IMR-90 (cell line): ENCODE measurements at places on chromosomes 16 and 17. TPM values are rescaled to one million over a fixed set of nuclear protein-coding genes. Genes with fewer than 3 reads are reported as not detected.

The TLCD3B gene
- total RNA-seq, result not detected in 2 replicates

The HBQ1 gene
- not detected in 2 replicates for total RNA-seq

The TBC1D3B gene
- not detected in 2 replicates for total RNA-seq

The EEF2K gene
- total RNA-seq, result 9.7 and 10.3 TPM in 2 replicates

The SNAI3 gene
- total RNA-seq, result not detected in 2 replicates

The ATP1B2 gene
- not detected in 2 replicates for total RNA-seq

The HOXB13 gene
- not detected in 2 replicates for total RNA-seq

The MT1E gene
- 137 and 166 TPM in 2 replicates for total RNA-seq

The EVPLL gene
- total RNA-seq, result not detected in 2 replicates

The TP53TG3F gene
- total RNA-seq, result not detected in 2 replicates

The MYH3 gene
- 0.28 and 0.54 TPM in 2 replicates for total RNA-seq

The CRISPLD2 gene
- 35.0 and 37.5 TPM in 2 replicates for total RNA-seq

The KRT24 gene
- total RNA-seq, result not detected in 2 replicates

The DPEP1 gene
- total RNA-seq, result not detected in 2 replicates

The TMEM11 gene
- total RNA-seq, result 19.2 and 19.9 TPM in 2 replicates

The CRHR1 gene
- total RNA-seq, result not detected in 2 replicates

DNA sequence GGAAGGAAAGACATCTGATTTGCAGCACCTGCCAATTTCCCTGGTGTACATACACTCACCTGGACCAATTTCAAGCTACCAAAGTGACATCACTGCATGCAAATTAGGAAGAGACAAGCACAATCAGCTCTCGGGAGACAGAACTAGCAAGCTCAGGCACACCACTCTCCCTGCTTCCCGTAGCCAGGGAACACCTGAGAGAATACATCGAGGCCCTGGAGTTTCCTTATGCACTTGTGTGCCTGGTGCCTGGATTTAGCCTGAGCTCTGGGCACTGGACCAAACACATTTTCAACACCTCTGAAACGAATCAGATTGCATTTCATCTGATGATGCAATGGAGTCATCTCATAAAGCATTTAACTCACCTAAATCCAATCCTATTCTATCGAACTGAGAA is 110.5 kb downstream of the HS3ST2 start:
- no peak for DNase-seq

- no peak for DNase-seq
Observed at GRCh38 chr17:76998839-76999238, 130.6 kb downstream of the MGAT5B start.

DNA sequence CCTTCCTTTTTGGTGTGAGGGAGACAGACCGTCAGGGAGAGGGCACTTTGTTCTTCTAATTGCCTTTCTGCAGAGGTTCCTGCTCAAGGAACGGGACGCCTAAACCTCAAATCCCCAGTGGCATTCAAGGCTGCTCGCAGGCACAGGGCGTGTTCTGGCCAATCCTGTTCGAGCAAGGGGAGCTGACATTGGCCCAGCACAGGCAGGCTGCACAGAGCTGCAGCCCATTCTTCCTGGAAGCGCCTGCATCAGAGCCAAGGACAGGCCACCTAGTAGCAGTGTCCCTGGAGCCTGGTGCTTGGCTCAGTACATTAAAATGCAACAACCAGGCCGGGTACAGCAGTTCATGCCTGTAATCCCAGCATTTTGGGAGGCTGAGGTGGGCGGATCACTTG is 72.2 kb upstream of the CREBBP start:
- no peak for DNase-seq

- DNase-seq, result peak; percentile 75
Observed at GRCh38 chr16:51524555-51525373, 373.7 kb upstream of the SALL1 start.

GRCh38 chr16:11129378-11129781 is 126.6 kb downstream of the SOCS1 start:
- no peak for DNase-seq

GRCh38 chr16:27324851-27325301 is 11.1 kb downstream of the IL4R start:
- DNase-seq, result no peak

- DNase-seq, result peak; percentile 46
Observed at GRCh38 chr17:42683407-42684034, 1.2 kb downstream of the CNTNAP1 start.

DNA sequence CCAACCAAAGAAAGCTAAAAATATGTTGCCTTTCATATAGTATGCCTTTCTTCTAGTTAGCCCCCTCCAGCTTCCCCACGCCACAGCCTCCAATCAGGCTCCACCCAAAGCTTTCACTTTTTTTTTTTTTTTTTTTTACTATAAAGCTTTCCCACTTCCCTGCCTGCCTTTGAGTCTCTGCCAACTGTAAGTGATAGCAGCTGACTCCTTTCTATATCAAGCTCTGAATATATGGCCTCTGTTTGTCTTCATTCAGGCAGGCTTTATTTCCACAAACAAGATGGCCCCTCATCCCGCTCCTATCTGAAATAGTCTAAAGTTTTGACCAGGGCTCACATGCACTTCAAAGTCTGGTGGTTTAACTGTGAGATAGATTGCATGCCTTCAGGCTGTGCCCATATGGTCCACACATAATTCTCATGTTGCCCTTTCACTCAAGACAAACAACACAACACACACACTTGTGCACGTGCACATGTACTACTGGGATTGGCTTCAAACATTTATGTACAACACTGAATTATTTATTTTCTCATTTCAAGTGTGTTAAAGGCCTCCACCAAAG is 39.8 kb upstream of the DYNLRB2 start:
- no peak for DNase-seq

GRCh38 chr17:68328676-68329075 is 37.4 kb downstream of the ARSG start:
- DNase-seq, result peak; percentile 7

- DNase-seq, result no peak
Observed at GRCh38 chr16:75264999-75265910, 13.8 kb upstream of the BCAR1 start.

DNA sequence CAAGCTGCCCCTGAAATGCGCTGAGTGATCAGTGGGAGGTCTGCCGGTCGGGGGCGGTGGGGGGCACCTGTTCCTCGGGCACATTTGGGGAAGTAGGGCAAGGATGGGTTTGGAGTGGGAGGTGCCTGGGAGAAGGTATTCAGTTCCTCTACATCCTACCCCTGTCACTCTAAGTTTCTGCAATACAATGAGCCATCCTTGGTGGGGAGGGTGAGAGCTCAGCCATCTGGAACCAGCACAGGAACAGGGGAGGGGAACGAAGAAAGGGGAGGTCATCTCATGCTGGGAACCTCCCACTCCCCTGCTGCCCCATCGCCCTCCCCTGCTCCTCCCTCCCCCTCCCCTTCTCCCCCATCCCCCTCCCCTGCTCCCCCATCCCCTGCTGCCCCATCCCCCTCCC is 4.2 kb downstream of the DPH1 start:
- no peak for DNase-seq

- DNase-seq, result peak; percentile 59
Observed at GRCh38 chr17:38815576-38816193, 9.4 kb downstream of the CWC25 start.

- DNase-seq, result peak; percentile 30
Observed at GRCh38 chr17:74457146-74457819, 9.2 kb upstream of the CD300A start.

GRCh38 chr17:75808549-75808904 is 23.9 kb downstream of the UNK start:
- no peak for DNase-seq

- DNase-seq, result no peak
Observed at GRCh38 chr17:4738136-4739121, 1.2 kb upstream of the ZMYND15 start.

GRCh38 chr16:7332611-7333010 is at the start of gene RBFOX1:
TSS of gene RBFOX1 (plus strand) at chr16:7332845.
- DNase-seq, result no peak

DNA sequence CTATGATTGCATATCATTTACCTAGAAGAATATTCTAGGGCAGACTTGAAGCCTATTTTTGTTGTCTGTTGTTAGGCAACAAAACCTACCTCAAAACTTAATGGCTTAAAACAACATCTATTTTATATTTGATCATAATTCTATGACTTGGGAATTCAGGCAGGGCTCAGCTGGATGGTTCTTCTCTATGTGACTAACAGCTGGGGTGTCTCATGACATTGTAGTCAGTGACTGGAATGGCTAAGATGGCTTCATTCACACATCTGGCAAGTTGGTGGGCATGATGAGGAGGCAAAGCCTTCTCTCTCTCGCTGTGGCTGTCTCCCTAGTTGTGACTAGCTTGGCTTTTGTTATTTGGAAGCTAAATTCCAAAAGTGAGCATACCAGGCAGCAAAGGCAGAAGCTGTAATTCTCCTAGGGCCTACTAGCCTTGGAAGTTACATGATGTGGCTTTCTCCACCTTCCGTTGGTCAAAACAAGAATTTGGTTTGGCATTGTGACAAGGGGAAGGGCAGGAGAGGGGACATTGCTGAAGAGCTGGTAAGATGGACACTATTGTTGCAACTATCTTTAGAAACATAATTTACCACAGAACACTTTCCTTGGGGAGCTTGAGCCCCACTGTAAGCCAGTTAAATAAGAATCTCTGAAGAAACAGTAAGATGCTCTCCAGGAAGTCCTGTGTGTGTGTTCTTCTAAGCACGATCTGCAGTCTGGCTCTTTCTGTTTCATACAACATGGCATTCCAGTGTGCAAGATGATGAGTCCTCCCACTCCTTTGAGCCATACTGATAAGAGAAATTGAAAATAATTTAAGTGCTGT is 39.4 kb downstream of the ZNRF1 start:
- DNase-seq, result peak; percentile 68

GRCh38 chr17:46874906-46875305 is 23.5 kb downstream of the WNT9B start:
- DNase-seq, result no peak

DNA sequence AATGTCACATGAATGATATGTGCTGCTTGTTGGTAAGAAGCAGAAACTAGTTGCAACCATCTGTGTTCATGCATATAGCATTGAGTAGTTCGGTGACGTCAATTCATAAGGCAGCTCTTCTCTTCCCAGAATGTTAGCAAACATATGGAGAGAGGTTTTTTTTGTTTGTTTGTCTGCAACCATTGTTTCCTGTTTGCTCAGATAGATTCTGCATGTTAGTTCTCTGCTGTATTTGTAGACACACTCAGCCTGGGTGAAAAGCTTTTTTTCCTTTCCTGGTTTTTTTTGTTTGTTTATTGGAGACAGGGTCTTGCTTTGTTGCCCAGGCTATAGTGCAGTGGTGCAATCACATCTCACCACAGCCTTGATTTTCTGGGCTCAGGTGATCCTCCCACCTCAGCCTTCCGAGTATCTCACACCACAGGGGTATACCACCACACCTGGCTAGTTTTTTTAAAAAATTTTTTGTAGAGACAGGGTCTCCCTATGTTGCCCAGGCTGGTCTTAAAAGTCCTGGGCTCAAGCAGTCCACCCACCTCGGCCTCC is 16.7 kb downstream of the WSB1 start:
- DNase-seq, result no peak

- no peak for DNase-seq
Observed at GRCh38 chr17:12974005-12974531, 43.8 kb downstream of the ELAC2 start.

DNA sequence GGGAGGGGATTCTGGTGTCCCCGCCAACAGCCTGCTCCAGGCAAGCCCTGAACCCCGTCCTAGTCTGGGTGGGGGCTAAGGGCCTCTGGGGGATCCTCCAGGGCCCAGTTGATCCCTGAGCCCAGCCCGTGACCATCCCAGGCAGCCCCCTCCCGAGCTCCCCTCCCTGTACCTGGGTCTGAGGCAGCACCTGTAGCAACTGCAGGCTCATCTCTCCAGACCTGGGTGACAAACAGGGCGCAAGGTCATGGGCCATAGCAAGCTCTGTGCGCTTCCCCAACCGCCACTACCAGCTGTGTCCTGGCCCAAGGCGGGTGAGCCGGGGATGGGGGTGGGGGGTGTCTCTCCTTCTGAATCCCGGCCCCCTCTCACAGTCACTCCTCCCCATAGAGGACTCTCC is 10.6 kb downstream of the CNGB1 start:
- no peak for DNase-seq

DNA sequence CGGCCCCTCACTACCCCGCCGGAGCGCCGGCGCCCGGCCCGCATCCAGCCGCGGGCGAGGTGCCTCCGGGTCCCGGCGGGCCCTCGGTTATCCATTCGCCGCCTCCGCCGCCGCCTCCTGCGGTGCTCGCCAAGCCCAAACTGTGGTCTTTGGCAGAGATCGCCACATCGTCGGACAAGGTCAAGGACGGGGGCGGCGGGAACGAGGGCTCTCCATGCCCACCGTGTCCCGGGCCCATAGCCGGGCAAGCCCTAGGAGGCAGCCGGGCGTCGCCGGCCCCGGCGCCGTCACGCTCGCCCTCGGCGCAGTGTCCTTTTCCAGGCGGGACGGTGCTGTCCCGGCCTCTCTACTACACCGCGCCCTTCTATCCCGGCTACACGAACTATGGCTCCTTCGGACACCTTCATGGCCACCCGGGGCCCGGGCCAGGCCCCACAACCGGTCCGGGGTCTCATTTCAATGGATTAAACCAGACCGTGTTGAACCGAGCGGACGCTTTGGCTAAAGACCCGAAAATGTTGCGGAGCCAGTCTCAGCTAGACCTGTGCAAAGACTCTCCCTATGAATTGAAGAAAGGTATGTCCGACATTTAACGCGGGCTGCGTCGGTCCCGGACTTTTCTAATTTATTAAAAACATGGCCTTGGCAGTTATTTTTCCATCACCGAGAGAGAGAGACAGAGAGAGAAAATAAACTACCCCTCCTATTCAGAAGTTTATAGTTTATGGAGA is 2.8 kb downstream of the IRX5 start:
- no peak for DNase-seq

- no peak for DNase-seq
Observed at GRCh38 chr17:59483860-59484259, 81.5 kb upstream of the DHX40 start.

- no peak for DNase-seq
Observed at GRCh38 chr17:35297666-35298065, 54.8 kb downstream of the SLFN5 start.

- DNase-seq, result no peak
Observed at GRCh38 chr16:58265480-58266052, 29.3 kb downstream of the PRSS54 start.

GRCh38 chr16:79902351-79902750 is 301.8 kb upstream of the MAF start:
- no peak for DNase-seq

DNA sequence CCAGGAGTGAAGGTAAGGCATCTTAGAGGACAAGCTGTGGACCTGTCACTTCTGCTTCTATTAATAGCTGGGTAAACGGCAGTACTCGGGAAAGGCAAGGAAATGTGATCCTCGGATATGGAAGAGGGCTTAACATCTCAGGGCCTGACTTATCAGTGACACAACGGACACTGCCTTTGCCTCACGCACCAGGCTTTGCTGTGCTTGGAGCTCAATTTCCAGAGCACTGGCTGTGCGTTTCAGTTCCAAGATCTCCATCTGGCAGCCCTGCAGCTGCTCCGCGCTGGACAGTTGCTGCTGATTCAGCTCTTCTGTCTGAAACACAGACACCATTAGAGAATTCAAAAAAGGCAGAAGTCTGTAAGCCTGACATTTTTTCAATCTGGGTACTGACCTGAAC is 3.5 kb downstream of the KRT40 start:
- peak; percentile 63 for DNase-seq

- no peak for DNase-seq
Observed at GRCh38 chr16:46712911-46713310, 23.5 kb downstream of the ORC6 start.

- DNase-seq, result no peak
Observed at GRCh38 chr16:14388243-14388642, 241.8 kb downstream of the PARN start.
